ENCODE measurements at places on chromosomes 6 and 20. TPM values are rescaled to one million over a fixed set of nuclear protein-coding genes. Genes with fewer than 3 reads are reported as not detected.

GRCh38 chr20:8242827-8243724 is 111.0 kb downstream of the PLCB1 start:
- DNase-seq, result peak; percentile 10

DNA sequence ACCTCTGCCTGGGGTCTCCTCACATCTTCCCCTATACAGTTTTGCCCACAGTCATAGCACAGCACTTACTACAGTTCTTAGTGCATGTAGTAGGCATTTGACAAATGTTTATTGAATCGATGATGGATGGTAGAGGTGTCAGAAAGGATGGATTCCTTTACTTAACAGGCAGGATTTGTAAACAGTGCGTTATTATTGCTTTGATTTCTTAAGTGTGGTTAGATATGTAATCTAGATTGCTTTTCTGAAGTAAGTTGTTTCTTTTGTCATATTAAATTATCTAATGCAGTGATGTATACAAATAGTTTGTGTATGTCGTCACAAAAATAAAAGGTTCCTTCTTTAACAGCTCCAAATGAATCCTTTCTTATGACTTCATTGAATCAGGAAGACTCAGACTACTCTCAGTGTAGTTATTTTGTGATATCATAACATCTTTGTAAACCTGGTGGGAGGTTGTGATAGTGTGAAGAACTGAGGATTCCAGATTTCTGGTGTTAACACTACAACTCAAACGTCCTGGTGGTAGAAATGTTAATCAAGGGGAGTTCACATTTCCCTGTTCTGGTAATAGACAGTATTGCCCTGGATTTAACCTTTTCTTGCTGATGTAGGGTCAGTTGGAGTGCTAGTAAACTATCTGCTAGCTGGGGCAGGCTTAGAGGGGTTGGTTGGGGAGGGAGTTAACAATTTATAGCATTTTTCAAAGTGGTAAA is 87.7 kb downstream of the HIVEP1 start:
- DNase-seq, result no peak

DNA sequence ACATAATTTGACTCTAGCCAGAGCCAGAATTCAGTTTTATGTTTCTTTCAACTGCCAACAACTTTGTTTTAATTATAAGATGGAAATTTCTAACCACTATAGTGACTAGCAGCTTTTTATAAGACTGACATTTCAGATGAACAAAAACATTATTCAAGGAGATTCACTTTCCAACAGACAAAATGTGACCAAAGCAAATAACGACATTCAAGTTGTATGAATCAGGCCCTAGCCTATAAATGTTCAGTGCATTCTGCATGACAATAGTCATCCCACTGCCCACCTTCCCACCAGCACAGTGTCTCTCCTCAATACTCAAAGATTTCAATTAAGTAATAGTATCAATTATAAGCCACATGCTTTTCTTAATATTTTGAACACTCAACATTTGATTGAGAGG is 200.7 kb downstream of the KHDC1L start:
- no peak for DNase-seq

The SEMG1 gene
- total RNA-seq, result not detected

The EBF4 gene
- 0.10 TPM for total RNA-seq

- DNase-seq, result no peak
These were observed 808 bp downstream of the SDC4 start for GRCh38 chr20:45347297-45347935.

DNA sequence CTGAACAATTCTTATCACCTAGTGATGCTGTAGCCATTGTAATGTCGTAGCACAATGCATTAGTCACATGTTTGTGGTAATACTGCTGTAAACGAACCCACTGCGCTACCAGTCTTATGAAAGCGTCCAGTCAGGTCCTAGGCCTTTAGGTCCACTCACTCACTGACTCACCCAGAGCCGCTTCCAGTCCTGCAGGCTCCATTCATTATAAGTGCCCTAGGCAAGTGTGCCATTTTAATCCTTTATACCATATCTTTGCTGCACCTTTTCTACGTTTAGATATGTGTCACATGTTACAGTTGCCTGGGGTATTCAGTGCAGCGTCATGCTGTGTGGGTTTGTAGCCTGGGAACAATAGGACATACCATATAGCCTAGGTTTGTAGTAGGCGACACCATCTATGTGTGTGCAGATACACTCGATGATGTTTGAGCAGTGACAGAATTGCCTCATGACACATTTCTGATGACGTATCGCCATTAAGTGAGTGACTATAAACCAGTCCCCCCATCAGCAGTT is 15.4 kb downstream of the IGF2R start:
- DNase-seq, result peak; percentile 96

The SLC22A16 gene
- total RNA-seq, result not detected

DNA sequence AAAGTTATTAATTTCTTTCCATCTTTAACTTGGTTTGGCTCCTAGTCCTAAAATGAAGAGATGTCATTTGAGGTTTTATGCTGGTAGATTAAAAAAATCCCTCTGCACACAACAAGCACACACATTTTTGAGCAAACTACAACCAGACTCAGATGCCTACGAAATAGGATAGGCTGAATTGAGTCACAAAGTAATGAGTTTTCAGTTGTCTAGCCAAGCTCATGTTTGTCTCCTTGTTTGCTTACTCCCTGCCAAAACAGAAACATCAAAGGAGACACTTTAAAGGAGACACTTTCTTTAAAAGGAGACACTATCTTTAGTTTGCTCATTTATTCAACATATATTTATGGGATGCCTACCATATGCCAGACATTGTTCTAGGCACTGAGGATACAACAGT is 56.2 kb downstream of the TPBG start:
- no peak for DNase-seq

GRCh38 chr20:54058420-54059139 is 11.8 kb downstream of the BCAS1 start:
- DNase-seq, result no peak

DNA sequence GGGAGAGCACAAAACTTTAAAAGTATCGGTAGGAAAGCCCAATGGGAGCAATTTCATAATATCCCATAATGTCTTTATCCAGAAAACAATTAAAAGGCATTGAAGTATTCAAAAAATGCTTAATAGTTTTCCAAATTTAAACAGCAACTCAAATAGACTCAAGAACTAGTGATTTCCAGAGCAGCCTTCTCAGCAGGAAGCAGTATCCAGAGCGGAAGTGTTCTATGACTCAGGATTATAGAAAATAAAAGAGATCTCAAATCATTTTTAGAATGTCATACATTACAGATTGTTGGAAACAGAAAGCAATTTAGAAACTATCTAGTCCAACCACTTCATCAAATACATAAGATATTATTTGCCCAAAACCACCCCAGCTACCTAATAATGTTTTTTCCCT is 79.3 kb downstream of the COL12A1 start:
- DNase-seq, result no peak

GRCh38 chr6:169035385-169036240 is 218.0 kb downstream of the THBS2 start:
- peak; percentile 95 for DNase-seq

DNA sequence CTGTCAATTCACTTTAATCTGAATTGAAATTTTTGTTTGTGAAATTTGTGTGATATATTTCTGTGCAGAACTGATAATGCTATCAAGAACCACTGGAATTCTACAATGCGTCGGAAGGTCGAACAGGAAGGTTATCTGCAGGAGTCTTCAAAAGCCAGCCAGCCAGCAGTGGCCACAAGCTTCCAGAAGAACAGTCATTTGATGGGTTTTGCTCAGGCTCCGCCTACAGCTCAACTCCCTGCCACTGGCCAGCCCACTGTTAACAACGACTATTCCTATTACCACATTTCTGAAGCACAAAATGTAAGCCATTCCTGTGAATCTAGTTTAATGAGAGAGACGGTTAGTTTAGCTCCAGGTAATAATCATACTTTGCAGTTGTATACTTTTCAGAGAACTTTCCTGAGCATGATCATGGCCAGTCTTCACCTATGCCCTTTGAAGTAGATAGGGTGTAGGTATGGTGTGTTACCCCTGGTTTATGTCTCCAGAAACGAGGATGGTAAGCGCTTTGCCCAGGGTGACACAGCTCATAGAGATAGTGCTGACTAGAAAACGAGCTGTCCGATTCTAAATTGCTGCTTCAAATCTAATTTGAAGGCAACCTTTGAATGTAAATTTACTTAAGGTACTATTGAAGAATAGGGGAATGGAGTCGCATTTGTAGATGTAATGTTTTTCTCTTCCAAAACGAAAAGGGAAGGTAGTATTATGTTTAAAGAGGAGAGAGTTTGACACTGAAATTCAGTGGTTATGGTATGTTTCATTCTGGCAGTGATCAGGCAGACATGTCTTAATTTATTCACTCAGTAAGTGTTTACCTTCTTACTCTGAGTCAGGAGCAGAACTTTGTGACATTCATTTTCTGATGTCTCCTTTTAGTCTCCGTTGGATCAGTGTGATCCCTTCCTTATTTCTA is 11.4 kb downstream of the MYB start:
- no peak for DNase-seq

The BPIFA1 gene
- not detected for total RNA-seq

The LCA5 gene
- 5.4 TPM for total RNA-seq

DNA sequence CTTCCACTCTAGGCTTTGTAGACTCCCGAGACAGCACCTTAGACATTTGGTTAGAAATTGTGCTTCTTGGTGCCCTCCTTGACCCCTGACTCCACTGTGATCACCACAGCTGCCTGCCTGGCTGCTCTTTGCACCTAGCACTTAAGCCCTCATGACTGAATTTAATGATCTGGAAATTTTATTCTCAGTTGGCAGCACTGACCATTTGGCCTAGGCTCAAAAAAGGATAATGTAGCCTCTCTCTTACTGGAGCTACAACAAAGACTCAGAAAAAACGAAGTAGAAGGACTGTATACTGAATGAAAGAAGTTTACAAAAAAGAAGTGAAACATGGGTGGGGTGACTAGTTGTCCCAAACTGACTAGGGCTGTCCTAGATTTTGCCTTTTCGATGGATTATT is 11.3 kb upstream of the ABRACL start:
- no peak for DNase-seq

DNA sequence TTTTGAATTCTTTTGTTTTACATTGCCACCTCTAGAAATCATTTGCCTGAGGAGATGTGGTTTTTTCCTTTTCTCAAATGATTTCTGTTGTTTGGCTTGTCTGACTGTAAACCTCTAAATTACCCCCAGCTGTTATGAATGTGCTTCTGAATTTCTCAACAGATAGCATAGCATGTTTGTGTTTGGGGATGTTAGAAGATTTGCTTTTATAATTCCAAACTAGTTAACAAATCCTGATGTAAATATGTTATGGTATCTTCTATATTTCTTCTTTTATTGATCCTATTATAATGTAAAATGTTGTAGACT is 31.6 kb upstream of the EZR start:
- DNase-seq, result peak; percentile 70

The IRAK1BP1 gene
- 5.3 TPM for total RNA-seq

DNA sequence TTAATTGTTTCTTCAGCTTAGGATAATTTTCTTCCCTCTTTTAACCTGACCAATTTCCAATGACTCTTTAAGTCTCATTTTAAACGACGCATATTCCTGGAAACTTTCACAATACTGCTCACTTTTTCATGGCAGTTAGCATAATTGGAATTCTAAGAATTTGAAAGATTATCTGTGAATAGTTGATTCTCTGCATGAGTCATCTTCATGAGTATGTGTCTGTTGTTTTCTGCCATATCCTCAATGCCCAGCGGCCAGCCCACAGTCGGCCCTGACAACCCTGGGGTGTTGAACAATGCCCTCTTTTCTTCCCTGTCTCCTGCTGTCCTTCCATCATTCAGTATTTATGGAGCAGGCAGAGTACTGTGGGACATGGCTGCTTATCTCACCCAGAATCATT is 554.2 kb downstream of the CDH26 start:
- DNase-seq, result peak; percentile 85

DNA sequence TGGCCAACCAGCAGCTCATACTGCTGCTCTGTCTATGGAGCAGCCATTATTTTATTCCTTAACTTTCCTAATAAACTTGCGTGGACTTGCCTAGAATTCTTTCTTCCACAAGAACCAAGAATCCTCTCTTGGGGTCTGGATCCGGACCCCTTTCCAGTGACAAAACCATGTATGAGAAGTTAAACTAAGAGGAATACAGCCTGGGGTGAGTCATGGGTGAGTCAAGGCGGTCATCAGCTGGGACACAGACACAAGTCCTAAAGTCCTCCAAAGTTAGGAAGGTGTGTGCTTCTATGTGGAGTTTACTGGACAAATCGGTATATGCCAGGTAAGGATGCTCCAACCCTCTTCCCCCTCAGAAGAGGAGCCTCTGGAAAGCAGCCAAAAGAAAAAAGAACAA is 690.0 kb upstream of the CHD6 start:
- DNase-seq, result no peak

DNA sequence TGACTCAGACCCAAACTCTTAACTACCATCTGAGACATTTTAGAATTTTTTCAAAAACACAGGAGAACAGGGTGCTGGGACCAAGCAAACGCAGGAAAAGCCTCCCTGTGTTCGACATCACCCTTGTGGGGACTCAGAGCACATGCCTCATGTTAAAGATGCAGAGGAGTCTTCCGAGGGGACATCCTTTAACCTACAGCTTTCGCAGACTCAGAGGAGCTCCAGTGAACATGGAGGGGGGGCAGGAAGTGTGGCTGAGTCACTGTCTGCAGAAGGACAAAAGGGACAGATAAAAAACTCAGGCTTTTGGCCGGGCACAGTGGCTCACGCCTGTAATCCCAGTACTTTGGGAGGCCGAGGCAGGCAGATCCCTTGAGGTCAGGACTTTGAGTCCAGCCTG is 15.1 kb downstream of the BMP7 start:
- DNase-seq, result peak; percentile 70

- DNase-seq, result no peak
These were observed 16.8 kb downstream of the SLC17A9 start for GRCh38 chr20:62969179-62969760.
